ENCODE measurements at places on chromosomes 4 and X.

DNA sequence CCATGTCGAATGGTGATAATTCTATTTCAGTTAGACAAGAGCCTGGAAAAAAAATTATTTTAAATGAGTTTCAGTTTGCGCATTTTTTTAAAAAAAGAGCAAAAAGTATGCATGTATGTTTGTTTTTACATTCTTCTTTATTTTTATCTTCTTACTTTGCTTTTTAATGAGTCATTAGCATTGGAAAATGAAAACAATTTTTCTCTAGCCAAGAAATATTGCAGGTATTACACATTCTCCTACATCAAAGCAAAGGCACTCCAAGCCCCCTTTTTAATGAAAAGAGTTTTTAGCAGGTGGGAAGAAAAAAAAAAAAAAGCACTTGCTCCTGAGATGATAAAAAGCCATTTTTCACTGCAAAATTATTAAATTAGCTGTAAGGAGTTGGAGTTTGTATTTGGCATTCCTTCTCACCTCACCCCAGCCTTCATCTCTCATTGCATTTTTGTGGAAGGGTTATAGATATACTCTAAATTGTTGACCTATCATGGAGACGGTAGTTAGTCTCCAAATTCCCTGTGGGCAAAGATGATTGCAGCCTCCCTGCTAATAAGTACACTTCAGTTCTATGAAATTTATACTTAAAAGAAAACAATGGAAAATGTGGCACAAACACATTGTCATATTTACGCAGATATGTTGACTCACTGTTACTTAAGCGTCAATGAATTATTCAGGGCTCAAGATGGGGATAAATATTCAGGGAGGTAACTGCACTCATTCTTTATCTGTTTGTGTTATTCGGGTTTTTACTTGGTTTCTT lies 43.8 kb downstream of the PALLD start:
- DNase-seq = no peak

- DNase-seq = no peak
Observed at GRCh38 chr4:52957220-52957686, 95.1 kb downstream of the RASL11B start.

- no peak for DNase-seq
Observed at GRCh38 chr4:112813790-112814189, 176.8 kb downstream of the LARP7 start.

DNA sequence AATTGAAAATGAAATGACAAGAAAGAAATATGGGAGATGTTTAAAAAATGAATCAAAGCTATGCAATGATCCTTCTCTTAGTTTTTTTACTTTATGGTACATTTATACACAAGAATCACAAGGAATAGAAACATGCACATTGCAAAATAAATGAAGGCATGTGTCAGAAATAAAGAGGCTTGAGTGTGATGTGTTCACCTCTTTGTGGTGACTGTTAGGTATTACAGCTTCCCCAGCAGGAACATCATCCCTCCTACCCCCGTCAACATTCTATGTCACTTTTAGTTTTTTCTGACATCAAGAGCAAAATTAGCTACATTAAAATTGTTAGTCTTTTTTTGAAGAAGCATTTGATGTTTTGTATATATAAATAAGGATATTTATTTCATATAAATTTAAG lies 214.8 kb downstream of the SLC4A4 start:
- DNase-seq = peak; percentile 38

- peak; percentile 51 for DNase-seq
Observed at GRCh38 chrX:8042304-8042703, 115.1 kb upstream of the PNPLA4 start.

- peak; percentile 75 for DNase-seq
Observed at GRCh38 chr4:38672397-38673129, 8.6 kb downstream of the KLF3 start.

DNA sequence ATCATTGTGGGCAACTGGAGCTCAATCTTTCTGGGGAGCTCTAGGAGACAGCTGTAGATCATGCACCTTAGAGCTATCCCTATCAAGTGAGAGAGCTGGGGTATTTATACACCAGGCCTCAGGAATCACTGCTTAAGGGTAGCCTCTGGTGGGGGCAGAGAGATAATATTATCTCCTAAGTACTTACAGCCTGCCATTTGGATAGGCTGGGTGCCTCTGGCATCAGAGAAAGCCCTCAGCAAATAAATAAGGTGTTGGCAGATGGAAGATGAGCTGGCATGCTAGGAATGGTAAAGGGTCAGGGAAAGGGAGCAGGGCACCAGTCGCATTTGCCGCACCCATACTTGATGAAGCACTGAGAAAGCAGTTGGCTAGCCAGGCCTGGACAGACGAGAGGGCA lies 75.9 kb downstream of the HCCS start:
- peak; percentile 66 for DNase-seq

- DNase-seq = no peak
Observed at GRCh38 chr4:173213296-173213695, 44.7 kb downstream of the GALNT7 start.
